CD4-positive, alpha-beta T cell treated with Interleukin-6 for 4 hours (primary cell): ENCODE measurements at places on chromosomes 7 and 10.

DNA sequence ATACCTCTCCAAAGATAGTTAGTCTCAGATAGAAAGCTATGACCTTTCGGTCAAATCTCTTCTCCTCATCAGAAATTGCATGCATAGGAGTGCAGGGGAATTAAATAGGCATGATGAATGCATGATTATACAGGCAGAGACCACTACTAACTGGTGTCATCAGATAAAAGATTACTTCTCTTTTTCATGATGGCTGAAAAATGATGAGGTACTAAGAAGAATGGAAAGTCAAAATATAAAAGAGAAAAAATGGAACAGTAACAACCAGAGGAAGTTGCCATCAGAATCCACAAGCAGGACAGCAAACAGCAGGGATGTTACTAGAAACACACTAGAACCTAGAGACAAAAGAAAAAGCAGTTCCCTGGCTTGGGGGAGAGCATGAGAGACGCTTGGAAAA lies 31.6 kb downstream of the CTTNBP2 start:
- DNase-seq: no peak

GRCh38 chr7:125256446-125256845 lies 326.8 kb upstream of the POT1 start:
- no peak for DNase-seq

DNA sequence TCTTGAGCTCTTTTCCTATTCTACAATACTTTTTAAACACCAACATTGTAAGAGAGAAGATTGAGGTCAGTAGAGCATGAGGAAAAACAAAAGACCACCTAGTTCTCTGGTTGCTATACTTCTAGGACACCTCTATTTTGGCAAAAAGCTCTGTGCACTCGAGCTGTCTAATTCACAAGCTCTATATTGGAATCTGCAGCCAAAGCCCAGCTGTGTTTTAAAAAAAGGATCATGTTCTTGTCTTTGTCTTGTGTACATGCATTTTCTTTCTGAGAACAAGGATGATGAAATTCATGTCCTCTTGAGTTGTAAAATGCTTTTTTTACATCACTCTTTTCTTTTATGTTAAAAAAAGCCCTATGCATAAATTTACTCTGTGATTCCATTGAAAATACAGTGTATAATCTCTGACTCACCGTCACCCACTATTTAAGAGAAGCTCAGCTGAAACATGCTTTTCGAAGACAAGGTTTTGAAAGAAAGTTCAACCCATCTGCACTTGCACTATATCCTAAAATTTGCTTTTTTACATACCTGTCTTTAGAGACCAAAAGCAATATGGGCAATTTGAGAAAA lies 215.5 kb upstream of the VSTM2A start:
- DNase-seq: no peak

DNA sequence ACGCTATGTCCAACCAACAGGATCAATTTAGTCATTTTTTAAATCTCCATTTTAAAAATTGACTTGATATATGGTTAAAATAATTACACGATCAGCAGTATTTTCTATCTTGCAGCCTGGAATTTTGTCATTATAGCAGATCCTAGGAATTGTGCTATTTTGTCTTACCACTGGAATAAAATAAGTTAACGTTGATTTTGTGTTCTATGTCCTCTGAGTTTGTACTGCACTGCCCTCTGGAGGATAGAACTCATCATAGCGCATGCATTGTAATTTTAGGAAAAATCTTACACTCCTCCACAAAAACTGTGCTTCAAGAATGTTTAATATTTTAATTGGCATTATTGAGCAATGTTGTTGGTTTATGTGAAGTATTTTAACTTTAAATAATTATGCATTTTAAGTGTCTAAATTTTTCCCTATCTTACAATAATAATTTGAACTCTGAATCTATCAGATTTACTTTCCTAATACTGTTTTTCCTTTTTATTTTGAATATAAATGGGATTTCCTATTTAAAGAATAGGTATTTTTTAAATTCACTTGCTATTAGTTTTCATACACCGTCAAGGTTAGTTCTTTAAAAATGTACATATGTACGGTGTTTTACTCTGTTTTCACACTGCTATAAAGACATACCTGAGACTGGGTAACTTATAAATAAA lies 220.1 kb downstream of the PPP1R3A start:
- no peak for DNase-seq

DNA sequence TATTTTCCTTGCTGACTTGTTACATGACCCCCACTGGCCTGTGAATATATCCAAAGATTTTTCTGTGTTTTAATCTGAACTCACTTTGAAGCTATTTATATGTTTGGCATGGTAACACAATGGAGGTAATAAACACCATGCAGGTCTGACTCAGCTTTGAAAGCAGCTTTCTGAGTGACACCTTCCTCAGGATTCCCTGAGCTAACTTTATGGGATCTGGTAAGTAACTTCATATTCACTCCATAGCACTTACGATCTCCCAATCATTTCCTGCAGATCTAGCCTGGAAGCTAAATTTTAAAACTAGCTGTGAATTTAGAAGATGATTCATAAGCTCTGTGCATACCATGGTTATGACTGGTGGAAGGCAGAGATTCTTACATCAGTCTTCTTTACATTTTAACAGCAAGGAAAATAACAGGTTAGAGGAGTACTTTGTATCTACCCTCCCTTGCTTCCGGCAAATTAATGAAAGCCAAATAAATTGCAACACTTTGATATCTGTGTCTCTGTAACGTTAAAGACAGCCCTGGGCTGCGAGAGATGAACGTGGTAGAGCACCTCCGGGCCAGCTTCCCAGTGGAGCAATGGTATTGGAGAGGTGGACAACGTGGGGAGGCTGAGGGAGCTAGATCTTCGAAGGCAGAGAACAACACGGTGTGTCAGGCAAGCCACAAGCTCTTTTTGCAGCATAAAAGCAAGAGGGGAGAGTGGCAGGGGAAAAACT lies 170.2 kb upstream of the KLF14 start:
- DNase-seq: no peak

DNA sequence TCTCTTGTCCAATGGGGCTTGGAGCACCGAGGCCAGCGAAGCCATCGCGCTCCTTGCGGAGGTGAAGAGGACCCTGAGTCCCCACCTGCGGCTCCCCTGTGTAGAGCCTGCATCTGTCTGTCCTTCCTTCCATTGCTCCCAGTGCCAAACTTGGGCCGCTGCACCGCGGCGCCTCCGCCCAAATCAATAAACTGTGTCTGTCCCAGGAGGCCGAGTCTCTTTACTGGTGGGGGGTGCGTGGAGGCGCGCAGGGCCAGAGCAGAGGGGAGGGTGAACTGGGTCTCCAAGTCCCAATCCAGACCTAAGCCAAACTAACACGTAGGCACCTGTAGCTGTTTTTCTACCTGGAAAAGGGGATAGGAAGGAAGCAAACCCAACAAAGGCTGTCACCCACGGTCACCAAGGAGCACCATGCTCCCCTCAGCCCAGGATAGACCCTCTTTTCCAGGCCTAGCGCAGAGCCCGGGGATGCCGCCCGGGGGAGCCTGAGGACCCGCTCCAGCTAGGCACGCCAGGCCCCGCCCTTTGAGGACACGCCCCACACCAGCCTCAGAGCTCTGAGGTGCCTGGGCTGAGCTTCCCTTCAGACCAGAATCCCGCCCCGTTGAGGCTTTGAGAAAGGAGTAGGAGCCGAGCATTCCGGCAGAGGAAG lies 1.2 kb upstream of the CHAT start:
- no peak for DNase-seq

GRCh38 chr7:27579565-27579964 lies 83.1 kb downstream of the HIBADH start:
- no peak for DNase-seq

- no peak for DNase-seq
Observed at GRCh38 chr10:99593312-99593711, 26.9 kb downstream of the SLC25A28 start.

- DNase-seq: no peak
Observed at GRCh38 chr7:148011753-148012152, 578.8 kb upstream of the C7orf33 start.

DNA sequence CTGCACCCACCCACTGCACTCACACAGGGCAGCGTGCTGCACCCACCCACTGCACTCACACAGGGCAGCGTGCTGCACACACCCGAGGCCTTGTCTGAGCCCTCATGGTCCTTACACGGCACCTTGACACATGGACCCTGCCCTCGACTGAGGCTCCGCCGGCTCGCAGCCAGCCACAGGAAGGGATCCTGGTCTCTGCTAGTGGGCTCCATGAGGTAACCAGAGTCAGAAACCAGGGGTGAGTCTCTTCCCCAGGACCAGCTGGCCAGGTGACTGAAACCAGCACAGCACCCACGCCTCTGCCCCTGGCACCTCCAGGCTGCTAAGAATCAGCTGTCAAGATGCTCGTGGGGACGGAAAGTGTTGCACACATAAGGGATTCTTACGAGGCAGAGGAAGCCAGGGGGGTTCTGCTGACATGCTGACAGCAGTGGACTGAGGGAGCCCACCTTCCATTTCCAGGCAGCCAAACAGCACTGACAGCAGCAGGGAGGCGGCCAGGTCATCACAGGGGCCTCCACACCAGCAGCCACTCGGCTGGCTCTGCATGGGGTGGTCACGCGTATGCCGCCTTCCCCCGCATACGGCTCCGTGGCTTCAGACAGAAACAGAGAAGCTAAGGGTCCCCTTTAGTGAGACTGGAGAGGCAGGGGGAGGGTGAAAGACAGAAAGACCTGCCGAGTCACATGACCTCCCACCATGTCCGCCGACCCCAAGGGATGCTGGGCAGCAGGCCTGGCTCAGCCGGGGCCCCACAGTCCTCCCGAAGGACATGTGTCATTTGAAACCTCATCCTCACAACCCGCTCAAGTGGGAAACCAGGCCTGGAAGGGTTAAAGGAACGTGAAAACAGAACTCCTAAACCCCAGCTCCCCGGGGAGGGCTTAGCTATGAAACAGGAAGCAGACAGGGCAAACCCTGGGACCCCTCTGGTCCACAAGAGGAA lies 34.2 kb downstream of the GPER1 start:
- DNase-seq: no peak

GRCh38 chr7:147199868-147200267 lies 1083.3 kb downstream of the CNTNAP2 start:
- no peak for DNase-seq

GRCh38 chr10:21811245-21811585 lies 192.3 kb downstream of the DNAJC1 start:
- DNase-seq: no peak

DNA sequence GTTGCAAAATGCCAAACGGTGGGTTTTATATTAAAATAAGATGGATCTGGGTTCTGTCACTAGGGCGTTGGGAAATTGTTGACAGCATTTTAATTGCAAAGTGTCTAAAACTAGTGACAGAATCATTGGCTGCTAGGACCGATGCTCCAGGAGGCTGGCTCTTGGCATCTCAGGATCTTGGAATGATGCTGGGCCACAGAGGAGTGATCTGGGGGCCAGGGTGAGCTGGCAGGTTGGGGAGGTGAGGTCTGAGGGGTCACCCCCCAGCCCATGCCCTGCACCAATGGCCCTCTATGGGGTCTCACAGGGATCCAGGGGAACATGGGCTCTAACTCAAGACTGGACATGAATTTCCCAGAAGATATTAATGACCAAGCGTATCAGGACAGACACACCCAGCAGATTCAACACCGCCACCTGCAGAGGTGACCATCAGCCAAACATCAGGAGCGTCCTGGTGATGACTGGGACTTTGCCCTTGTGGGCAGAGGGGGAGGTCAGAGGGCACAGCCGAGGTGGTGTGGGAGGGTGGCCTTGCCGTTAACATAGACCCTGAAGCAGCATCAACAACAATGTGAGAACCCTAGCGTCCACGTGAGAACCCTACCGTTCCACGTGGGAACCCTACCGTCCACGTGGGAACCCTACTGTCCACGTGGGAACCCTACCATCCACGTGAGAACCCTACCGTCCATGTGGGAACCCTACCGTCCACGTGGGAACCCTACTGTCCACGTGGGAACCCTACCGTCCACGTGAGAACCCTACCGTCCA lies 89.0 kb upstream of the PPP2R2D start:
- no peak for DNase-seq

DNA sequence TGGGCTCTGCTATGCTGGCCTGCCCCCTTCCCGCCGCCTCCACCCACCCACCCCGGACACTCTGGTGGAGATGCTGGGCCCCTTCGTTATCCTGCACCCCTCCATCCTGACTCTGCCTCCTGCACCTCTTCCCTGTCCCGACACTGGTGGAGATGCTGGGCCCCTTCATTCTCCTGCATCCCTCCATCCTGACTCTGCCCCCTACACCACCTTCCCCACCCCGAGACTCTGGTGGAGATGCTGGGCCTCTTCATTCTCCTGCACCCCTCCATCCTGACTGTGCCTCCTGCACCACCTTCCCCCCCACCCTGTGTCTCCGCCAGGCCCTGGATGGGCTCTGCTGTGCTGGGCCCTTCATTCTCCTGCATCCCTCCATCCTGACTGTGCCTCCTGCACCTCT lies 15.0 kb downstream of the IDI2 start:
- no peak for DNase-seq

- DNase-seq: no peak
Observed at GRCh38 chr10:18866852-18867251, 181.7 kb upstream of the MALRD1 start.

DNA sequence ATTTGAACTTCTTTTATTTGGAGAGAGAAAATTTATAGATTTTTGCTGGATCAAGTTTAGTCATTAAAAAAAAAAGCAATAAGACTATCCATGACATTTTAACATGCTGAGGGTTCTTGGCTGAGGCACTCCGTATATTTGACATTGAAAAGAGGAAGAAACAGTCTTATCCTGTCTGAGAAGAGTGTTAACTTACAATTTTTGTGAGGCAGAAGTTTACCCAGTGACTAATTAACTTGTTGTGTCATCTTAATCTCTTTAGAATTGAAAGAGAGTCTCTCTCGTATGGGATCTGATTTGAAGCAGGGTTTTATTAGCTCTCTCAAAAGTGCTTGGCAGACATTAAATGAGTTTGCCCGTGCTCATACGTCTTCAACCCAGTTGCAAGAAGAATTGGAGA lies 39.3 kb downstream of the SEC23IP start:
- no peak for DNase-seq

DNA sequence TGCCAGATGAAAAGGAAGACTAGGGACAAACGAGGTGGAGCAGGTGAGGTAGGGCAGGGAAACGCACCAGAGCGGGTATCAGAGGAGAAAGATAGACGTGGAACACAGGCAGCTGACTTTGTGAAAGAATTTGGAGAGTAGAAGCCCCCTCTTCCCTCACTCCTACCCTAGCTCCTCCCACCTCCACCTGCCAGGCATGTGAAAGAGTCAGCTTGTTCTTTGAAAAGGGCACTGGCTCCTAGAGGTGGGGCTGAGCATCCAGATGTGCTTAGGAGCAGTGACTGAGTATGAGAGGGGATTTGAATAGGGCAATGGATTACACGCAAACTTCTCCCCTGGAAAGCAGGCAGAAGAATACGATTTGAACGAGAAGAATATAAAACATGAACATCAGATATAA lies 174.2 kb upstream of the INHBA start:
- DNase-seq: no peak

DNA sequence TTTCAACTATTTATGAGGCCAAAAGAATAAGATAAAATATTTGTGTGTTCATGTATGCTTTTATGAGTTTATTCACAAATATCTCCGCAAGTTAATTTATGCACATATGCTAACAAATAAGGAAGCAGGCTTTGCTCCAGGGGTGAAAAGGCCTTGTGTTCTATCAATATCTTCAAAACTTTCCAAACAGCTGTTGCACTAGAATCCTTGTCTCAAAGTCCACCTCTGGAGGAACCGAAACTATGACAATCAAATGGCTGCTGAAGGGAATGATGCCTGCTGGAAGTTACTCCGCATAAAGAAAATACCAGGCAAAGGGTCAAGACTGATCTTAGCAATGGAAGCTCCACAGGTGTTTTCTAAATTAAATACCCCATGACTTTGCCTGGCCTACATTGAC lies 145.0 kb upstream of the GHITM start:
- DNase-seq: no peak
